ENCODE measurements at places on chromosomes 1 and 21. TPM values are rescaled to one million over a fixed set of nuclear protein-coding genes. Genes with fewer than 3 reads are reported as not detected.

Gene AVPR1B
- total RNA-seq = not detected

Gene TRIM46
- total RNA-seq = 3.4 TPM

Gene TM2D1
- 60.5 TPM for total RNA-seq

Gene LAMC2
- 656 TPM for total RNA-seq

Gene SH3GLB1
- 26.3 TPM for total RNA-seq

Gene RBM34
- 83.3 TPM for total RNA-seq

Gene TMEM54
- total RNA-seq = 147 TPM

Gene DCDC2B
- under 0.01 TPM for total RNA-seq

Gene AADACL3
- not detected for total RNA-seq

Gene PPIE
- 37.6 TPM for total RNA-seq

Gene RNU1-1
- under 0.01 TPM for total RNA-seq

Gene SPOCD1
- total RNA-seq = 15.2 TPM

Gene CITED4
- total RNA-seq = 24.3 TPM

Gene BEND5
- 0.72 TPM for total RNA-seq

Gene C1QTNF12
- total RNA-seq = 1.9 TPM

Gene CENPL
- 5.3 TPM for total RNA-seq

Gene NASP
- total RNA-seq = 20.9 TPM

Gene PLCH2
- 107 TPM for total RNA-seq

Gene SHC1
- 365 TPM for total RNA-seq

Gene GJC2
- 1.7 TPM for total RNA-seq

Gene FAM72C
- total RNA-seq = under 0.01 TPM

Gene VWA5B1
- not detected for total RNA-seq

Gene TNFRSF1B
- not detected for total RNA-seq

Gene CELA3A
- not detected for total RNA-seq

Gene FCRL5
- total RNA-seq = not detected

Gene S100B
- not detected for total RNA-seq

Gene AKNAD1
- total RNA-seq = not detected

Gene PRAMEF26
- not detected for total RNA-seq

Gene ARHGEF19
- total RNA-seq = 5.1 TPM

Gene FNDC10
- total RNA-seq = 2.4 TPM

Gene CHD5
- not detected for total RNA-seq

Gene ANGPTL3
- total RNA-seq = not detected

Gene BEST4
- under 0.01 TPM for total RNA-seq

Gene CDK18
- total RNA-seq = 19.5 TPM

Gene OR6K3
- total RNA-seq = under 0.01 TPM

Gene MRAP
- total RNA-seq = not detected

Gene RHD
- not detected for total RNA-seq

Gene MATN1
- total RNA-seq = not detected

Gene ZFP69B
- 2.2 TPM for total RNA-seq

Gene OPRD1
- under 0.01 TPM for total RNA-seq

Gene CYB561D1
- 4.5 TPM for total RNA-seq

Gene SYT6
- total RNA-seq = not detected

Gene USP33
- total RNA-seq = 53.7 TPM

Gene ANGPTL1
- not detected for total RNA-seq

Gene NPHS2
- total RNA-seq = not detected

Gene DAP3
- total RNA-seq = 78.6 TPM

Gene LCE2B
- total RNA-seq = not detected

Gene GJB5
- 65.4 TPM for total RNA-seq

Gene TAL1
- total RNA-seq = under 0.01 TPM

Measured in tracheal epithelial cell (primary cell).